Hematopoietic multipotent progenitor cell treated with erythropoietin and hydrocortisone succinate and interleukin-3 and kit ligand, for 15 days (in vitro differentiated cells): ENCODE measurements at places on chromosomes 11 and 22.

DNA sequence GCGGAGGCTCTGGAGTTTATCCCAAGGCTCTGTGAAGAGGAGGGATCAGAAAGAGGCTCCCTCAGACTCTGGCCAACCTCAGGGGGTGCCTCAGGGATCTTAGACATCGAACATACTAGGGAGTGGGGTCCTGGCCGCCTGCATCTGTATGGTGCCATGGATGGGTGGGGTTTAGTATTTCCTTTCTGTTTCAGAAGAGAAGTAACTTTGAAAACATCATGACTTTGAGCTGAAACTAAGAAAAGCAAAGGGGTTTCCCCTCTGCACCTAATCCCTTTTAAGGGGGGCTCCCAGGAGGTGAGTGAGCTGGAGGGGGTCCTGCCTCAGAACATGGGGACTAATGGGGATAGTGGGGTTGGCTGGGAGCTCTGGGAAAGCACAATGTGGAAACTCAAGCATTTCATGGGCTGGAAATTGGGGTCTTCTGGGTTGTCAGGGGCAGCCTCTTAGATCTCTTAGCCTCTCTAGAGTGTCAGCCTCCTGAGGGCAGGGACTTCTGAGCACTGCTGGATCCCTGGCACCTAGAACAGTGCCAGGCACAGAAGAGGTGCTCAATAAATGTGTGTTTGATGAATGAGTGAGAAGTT, 11.8 kb upstream of the SSTR3 start:
- no peak for DNase-seq

- DNase-seq: no peak
These were observed 14.7 kb downstream of the IGLL1 start for GRCh38 chr22:23565305-23565914.

GRCh38 chr11:75867778-75868374, 52.9 kb downstream of the UVRAG start:
- DNase-seq: peak; percentile 78

DNA sequence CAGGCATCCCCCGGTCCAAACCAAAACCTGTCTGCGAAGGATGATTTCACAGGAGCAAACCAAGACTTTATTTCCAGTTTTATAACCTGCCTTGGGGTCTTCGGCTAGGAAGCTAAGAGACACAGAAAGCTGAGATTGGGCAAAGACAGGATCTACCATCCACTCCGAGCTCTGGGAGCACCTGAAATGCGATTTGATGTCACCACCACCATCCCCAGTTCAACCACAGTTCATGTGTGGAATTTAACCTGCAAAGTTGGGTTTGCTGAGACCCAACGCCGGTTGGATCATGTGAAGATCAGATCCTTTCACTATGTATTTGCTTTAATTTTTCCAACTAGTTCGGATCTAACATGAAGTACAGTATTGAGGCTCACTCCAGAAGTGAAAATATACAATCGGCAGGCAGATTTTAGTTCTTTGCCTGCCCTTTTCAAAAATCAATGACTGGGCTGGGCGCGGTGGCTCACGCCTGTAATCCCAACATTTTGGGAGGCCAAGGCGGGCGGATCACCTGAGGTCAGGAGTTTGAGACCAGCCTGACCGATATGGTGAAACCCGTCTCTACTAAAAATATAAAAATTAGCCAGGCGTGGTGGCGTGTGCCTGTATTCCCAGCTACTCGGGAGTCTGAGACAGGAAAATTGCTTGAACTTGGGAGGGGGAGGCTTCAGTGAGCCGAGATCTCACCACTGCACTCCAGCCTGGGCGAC, 1.4 kb upstream of the C11orf24 start:
- DNase-seq: no peak

DNA sequence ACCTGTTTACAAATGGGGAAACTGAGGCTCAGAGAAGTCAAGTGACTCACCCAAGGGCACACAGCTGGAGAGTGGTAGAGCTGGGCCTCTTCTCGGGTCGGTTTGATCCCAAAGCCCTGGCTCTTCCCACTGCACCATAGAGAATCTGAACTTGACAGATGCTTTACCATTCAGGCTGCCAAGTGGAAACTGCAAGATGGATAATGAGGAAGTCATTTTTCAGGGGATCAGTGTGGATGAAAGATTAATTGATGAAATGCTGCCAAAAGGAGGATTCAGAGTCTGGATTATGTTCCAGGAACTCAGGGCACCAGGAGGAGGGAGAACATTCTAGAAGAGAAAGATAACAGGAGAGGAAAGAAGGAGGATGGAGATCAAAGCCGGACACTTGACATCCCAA, 185.9 kb upstream of the ZBED5 start:
- DNase-seq: no peak

GRCh38 chr11:111792955-111793500, 26.8 kb upstream of the PPP2R1B start:
- no peak for DNase-seq

GRCh38 chr22:46739094-46739870, 1.2 kb upstream of the CERK start:
- DNase-seq: no peak

DNA sequence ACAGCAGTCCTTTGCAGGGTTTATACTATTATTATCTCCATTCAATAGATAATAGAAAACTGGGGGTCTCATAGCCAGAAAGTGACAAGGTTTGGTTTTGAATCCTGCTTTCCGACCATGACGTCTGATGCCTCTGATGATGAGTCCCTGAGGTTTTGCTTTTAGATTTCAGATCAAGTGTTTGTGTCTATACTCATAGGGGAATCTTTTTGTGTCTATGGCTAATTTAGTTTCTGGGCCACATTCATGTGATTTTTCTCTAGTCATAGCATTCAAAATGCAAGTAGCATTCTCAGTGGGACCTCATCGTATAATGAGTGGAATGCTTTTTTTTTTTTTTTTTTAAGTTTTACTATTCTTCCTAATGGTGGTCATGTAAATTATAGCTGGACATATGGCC, 72.9 kb downstream of the TNRC6B start:
- DNase-seq: no peak

- peak; percentile 39 for DNase-seq
These were observed 31.0 kb upstream of the PPP2R1B start for GRCh38 chr11:111797145-111797581.

- no peak for DNase-seq
These were observed 95.3 kb upstream of the FGF3 start for GRCh38 chr11:69914286-69915150.
